GM20000 (cell line): ENCODE measurements at places on chromosomes 12 and 14.
A peak's percentile ranks its signal among the peaks of the same experiment; 100 is the strongest.

DNA sequence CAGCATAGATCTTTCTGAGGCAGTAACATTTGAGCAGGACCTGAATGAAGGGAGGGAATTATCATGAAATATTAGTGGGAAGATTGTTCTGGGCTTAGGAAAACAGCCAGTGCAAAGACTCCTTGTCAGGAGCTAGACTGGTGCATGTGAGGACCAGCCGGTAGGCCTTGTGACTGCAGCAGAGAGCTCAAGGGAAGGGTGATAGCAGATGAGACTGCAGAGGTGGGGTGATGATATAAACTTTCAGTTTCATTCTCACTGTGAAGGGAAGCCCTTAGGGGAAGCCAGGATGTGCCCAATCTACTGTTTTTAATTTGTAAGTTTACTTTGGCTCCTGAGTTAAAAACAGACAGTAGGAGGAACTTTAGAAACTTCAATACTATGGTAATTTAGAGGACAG lies 12.4 kb downstream of the IL22 start:
- DNase-seq = peak; percentile 81

DNA sequence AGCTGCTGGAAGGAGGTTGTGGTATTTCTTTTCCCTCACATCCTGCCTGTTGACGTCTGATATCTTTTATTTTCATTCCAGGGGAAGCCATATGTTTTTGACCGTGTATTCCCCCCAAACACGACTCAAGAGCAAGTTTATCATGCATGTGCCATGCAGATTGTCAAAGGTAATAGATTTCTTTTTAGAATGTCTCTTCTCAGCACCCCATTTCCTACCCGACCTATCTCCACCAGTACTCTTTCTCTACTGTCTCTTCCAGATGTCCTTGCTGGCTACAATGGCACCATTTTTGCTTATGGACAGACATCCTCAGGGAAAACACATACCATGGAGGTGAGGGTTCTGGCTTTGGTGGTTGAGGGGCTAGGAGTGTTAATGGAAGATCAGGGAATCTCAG lies 13.5 kb downstream of the KIF5A start:
- DNase-seq = no peak

- DNase-seq = no peak
Observed at GRCh38 chr14:103067231-103067954, 10.0 kb upstream of the CDC42BPB start.

DNA sequence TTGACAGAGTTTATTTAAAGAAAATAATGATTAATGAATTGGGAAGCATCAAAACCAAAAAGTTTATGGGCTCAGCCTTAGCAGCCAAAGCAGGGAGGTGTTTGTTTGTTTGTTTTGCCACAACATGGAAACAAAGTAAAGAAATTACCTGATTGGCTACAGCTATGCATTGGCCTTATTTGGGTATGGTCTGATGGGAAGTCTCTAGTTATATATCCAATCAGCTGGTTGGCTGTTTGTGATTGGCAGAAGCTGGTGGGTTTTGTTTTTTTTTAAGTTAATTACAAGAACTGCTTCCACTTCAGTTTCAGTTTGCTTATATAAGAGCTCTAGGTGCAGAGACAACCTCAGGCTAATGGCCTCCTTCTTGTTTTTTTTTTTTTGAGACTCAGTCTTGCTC lies 4.6 kb upstream of the LEMD3 start:
- DNase-seq = no peak

- DNase-seq = no peak
Observed at GRCh38 chr12:52636592-52637258, 15.3 kb downstream of the KRT2 start.

DNA sequence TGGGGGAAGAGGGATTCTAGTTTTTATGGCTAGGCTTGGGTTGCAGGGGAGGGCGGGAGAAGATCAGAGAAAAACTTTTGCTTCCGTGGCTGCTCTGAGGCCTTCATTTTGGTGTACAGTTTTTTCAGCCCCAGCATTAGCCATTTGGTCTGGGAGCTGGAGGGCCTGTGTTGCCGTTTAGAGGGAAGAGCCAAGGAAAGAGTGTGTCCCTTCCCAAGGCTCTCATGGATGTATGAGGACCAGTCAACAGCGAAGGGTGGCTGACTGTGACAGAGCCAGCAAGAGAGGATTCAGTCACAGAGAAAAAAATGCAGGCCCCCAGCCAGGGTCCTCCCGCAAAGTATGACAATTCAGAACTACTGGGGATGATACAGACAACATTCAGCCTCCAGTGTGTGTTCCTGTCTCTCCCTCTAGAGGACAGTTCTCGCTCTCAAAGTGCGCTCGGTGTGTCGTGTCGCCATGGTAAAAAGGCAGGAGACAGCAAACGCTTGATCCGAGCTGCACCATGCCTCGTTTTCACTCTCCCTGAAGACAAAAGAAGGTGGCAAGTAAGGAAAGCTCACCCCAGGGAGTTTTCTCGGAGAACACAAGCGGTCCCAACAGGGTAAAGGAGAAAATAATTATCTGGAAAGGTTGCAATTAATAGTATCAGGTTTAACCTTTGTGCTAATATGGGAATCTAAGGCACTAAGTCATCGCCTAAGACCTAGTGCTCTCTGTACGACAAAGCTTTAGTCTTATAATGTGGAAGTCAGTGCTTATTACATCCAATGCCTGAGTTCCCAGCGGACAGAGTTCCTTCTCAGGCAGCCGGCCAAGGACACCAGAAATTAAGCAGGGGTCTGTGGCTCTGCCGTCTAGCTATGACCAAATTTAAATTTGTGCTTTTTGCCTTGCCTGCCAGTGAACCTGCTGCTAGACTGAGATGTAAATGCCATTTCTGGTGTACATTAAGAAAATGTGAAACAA lies 157.3 kb upstream of the PLXNC1 start:
- DNase-seq = no peak
